ENCODE measurements at places on chromosomes 3 and 15. TPM values are rescaled to one million over a fixed set of nuclear protein-coding genes. Genes with fewer than 3 reads are reported as not detected.

The RASGRP1 gene
- polyA plus RNA-seq: 0.76 TPM

The VPS8 gene
- 7.9 TPM for polyA plus RNA-seq

The MNS1 gene
- 2.3 TPM for polyA plus RNA-seq

The SPATA12 gene
- not detected for polyA plus RNA-seq

The RPL35A gene
- polyA plus RNA-seq: 1,015 TPM

The ITIH3 gene
- polyA plus RNA-seq: 1.7 TPM

The B2M gene
- 443 TPM for polyA plus RNA-seq

The FSD2 gene
- 0.07 TPM for polyA plus RNA-seq

The IGSF11 gene
- 6.2 TPM for polyA plus RNA-seq

The CEP70 gene
- polyA plus RNA-seq: 16.9 TPM

The MESP2 gene
- polyA plus RNA-seq: not detected

The CYP1A2 gene
- polyA plus RNA-seq: not detected

The ROPN1 gene
- not detected for polyA plus RNA-seq

The HIGD2B gene
- polyA plus RNA-seq: not detected

The TMEM212 gene
- not detected for polyA plus RNA-seq

The C2CD4A gene
- 3.5 TPM for polyA plus RNA-seq

The SLC12A8 gene
- polyA plus RNA-seq: 6.6 TPM

The LRRC57 gene
- 4.9 TPM for polyA plus RNA-seq

The LRRIQ4 gene
- polyA plus RNA-seq: not detected

The CCR8 gene
- polyA plus RNA-seq: not detected

The ADCY5 gene
- 9.1 TPM for polyA plus RNA-seq

Measured in pancreas (tissue), 10 donors.